ENCODE measurements at places on chromosomes 5 and 9. TPM values are rescaled to one million over a fixed set of nuclear protein-coding genes. Genes with fewer than 3 reads are reported as not detected.

DNA sequence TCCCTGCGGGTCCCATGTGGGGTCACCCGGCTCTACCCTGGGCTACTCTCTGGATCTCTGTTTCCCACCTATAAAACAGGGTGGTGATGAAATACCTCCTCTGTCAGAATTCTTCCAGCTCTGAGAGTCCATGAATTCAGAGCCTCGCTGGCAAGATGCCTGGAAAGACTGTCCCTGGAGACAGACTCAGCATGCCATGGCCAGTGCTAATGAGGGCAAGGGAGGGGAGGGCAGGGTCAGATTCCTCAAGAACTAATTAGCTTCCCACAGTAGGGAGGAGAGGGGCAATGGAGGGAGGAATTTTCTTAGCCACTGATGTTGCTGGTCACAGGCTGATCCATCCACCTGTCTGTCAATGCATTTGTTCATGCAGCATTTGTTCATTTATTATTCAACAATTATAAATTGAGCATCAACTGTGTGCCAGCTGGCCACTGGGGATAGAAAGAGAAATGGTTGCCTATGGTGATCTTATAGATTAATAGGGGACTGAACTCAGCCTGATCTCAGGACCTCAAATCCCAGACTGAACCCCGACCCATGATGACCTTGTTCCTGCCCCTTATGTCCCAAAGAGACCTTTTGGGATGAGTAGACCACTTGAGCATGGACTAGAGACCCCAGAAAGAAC, 4.7 kb downstream of the SYNPO start:
- peaks cover 8% of the 10 kb centered on the region for H3K36me3 ChIP-seq
- peaks cover 11% of the 10 kb centered on the region for H3K27me3 ChIP-seq
- DNase-seq: peak; percentile 49
- peaks cover 45% of the 10 kb centered on the region for H3K4me1 ChIP-seq
- H3K4me3 ChIP-seq: no peak overlapping the region

GRCh38 chr5:123814801-123815470, 303.0 kb downstream of the CSNK1G3 start:
- H3K4me3 ChIP-seq: peak overlapping the region; percentile 57
- H3K27ac ChIP-seq: no peak overlapping the region
- H3K36me3 ChIP-seq: no peaks in the 10 kb centered on the region
- no peak for DNase-seq
- H3K4me1 ChIP-seq: peaks cover 44% of the 10 kb centered on the region

DNA sequence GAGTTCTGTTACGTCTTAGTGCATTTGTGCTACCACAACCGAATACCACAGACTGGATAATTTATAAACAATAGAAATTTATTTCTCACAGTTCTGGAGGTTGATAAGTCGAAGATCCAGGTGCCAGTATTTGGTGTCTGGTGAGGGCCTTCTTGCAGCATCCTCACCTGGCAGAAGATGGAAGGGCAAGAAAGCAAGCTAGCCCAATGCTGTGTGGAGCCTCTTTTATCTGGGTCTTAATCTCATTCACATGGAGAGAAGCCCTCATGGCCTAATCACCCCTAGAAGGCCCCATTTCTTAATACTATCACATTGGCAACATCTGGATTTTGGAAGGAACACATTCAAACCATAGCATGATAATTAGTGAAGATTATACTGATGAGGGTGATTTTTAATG, 159.3 kb downstream of the CHSY3 start:
- no peaks in the 10 kb centered on the region for H3K27me3 ChIP-seq
- no peak overlapping the region for H3K4me3 ChIP-seq
- no peak for DNase-seq
- no peaks in the 10 kb centered on the region for H3K4me1 ChIP-seq

DNA sequence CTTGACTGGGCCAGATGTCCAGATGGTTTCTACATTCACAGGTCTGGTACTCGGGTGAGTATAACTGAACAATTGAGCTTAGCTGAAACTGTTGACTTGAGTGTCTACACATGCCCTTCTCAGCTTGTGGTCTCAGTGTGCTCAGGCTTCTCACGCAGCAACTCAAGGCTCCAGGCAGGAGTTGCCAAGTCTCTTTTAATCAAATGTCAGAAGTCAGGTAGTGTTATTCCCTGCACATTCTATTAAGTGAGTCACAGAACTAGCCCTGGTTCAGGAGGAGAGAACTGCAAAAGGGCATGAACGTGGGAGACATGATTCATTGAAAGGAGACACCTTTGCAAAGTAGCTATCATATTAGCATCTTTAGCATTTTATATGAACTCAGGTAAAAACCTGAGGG, 199.3 kb upstream of the ACTBL2 start:
- no peak overlapping the region for H3K27ac ChIP-seq
- H3K4me1 ChIP-seq: peaks cover 13% of the 10 kb centered on the region
- H3K4me3 ChIP-seq: no peak overlapping the region
- no peaks in the 10 kb centered on the region for H3K36me3 ChIP-seq

GRCh38 chr5:98734646-98735045, 38.8 kb upstream of the RGMB start:
- H3K4me1 ChIP-seq: no peaks in the 10 kb centered on the region
- DNase-seq: no peak
- H3K27me3 ChIP-seq: no peaks in the 10 kb centered on the region
- H3K27ac ChIP-seq: no peak overlapping the region
- H3K4me3 ChIP-seq: no peak overlapping the region

Gene QRFP
- total RNA-seq: not detected

Gene GFI1B
- total RNA-seq: not detected

Gene C7
- not detected for total RNA-seq

GRCh38 chr5:141529873-141530272, 41.0 kb downstream of the PCDHGC5 start:
- peaks cover 12% of the 10 kb centered on the region for H3K4me1 ChIP-seq
- no peaks in the 10 kb centered on the region for H3K27me3 ChIP-seq
- no peak for DNase-seq
- H3K36me3 ChIP-seq: no peaks in the 10 kb centered on the region

Gene TRIM36
- total RNA-seq: 99.4 TPM

Gene THBS4
- 41.1 TPM for total RNA-seq

GRCh38 chr5:138305797-138306196, 25.8 kb downstream of the CDC25C start:
- H3K27ac ChIP-seq: no peak overlapping the region
- no peak overlapping the region for H3K4me3 ChIP-seq
- H3K36me3 ChIP-seq: no peaks in the 10 kb centered on the region
- no peak for DNase-seq
- H3K4me1 ChIP-seq: no peaks in the 10 kb centered on the region

Gene RABEPK
- 11.3 TPM for total RNA-seq

Gene FAM151B
- 0.29 TPM for total RNA-seq

Gene ACSL6
- 8.1 TPM for total RNA-seq

DNA sequence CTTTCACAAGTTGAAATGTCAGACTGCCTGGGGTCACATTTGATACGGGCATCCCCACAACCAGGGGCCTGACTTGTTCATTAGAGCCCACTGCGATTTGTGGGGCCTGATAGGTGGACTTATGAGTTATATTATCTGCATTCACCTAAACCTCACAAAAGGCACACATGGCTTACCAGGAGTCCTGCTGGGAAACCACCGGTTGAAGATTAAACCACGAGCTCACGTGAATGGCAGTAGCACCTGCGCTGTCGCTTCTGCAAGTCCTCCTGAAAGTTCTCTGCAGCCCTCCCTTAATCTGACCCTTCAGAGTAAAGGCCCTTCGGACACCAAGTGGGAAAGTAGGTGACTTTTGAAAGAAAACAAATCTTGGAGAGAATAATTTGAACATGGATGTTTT, 68.9 kb downstream of the PPIC start:
- DNase-seq: no peak
- H3K4me1 ChIP-seq: no peaks in the 10 kb centered on the region
- H3K27me3 ChIP-seq: peaks cover 3% of the 10 kb centered on the region
- H3K36me3 ChIP-seq: no peaks in the 10 kb centered on the region
- H3K4me3 ChIP-seq: no peak overlapping the region

DNA sequence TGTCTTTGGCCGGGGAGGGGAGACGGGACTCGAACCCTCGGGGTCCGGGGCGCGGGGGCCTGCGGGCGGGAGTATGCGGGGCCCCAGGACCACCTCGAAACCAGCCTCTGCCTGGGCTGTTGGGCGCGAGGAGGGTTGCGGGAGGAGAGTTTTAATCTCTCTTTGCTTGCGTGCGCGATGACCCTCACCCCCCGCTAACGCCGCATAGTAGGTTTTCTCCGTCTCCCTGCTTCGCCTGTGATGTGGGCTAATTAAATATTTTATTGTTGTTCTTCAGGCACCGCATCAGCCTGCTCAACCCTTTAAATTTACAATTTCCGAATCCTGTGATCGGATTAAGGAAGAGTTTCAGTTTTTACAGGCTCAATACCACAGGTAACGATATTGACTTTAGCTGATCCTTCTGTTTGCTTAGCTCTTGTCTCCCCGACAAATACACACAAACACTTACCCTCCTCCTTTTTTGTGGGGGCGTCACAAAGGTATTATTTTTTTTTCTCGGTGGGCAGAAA, 1.7 kb downstream of the TLE4 start:
- peak overlapping the region; percentile 83 for H3K27ac ChIP-seq
- H3K4me1 ChIP-seq: peaks cover 27% of the 10 kb centered on the region

DNA sequence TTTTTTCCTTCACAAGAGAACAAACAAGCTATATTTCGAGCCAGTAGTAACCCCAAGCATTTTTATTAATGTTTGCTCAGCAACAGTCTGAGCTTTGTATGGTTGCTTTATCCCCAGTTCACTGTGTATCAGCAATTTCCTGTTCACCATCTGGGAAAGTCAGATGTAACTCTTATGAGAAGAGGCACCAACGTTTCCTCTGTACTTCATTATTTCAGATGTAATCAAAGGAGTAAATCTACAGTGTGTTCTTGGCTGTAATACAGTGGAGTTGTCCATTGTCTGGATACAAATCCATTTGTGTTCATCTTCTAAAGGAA, 340.2 kb downstream of the ARRDC3 start:
- H3K36me3 ChIP-seq: peaks cover 4% of the 10 kb centered on the region
- peaks cover 10% of the 10 kb centered on the region for H3K4me1 ChIP-seq
- no peak overlapping the region for H3K27ac ChIP-seq
- H3K4me3 ChIP-seq: no peak overlapping the region
- no peaks in the 10 kb centered on the region for H3K27me3 ChIP-seq
- no peak for DNase-seq

DNA sequence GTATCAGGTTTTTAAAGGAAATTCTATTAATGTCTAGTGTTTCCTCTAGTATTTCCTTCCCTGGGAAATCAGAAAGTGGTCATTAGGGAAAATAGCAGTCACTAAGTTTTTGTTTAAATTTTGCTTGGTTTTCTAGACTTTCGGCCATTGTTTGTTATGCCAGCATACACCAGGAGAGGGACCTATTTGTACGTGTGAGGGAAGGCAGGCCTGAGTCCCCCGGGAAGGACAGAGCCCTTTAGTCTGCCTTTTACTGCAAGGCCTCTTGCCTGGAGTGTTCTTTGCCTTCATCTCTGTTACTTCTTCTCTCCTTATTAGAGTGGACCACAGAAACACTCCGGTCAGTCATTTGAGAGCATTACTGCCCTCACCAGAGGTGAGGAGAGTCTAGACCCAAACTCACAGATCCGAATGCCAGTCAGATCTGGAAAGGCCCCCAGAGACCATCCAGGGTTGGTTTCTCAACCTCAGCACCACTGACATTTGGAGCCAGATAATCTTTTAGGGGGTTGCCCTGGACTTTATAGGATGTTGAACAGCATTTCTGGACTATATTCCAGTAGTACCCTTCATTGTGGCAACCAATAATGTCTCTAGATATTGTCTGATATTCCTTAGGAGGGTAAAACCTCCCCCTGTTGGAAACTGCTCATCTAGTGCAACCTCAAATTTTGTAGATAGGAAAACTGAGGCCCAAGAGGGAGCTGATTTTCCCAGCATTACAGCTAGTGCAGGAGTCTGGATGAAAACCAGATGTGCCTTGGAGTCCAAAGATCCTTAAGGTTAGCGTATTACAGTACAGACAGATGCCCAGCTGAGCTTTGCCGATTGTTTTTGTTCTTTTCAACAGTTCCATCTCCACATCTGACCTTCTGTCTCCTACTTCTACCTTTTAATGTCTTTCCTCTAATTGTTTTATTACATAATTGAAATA, 93.0 kb upstream of the NIPAL4 start:
- no peak overlapping the region for H3K4me3 ChIP-seq
- DNase-seq: peak; percentile 70
- no peak overlapping the region for H3K27ac ChIP-seq

DNA sequence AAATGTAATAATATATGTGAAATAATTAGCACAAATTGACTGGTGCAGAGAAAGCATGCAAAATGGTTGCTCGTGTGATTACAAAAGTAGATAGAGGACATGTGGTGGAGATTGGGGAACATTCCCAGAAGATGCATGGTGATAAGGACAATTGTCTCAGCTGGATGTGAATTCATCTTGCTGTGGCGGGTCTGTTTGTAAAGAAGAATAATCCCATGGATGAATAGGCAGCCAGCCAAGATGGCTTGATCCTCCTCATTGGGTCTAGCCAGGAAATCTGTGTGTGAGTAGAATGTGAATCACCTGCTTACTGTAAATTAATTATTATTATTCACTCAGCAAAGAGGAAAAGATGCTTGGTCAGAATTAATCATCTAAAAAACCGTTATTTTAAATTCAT, 12.6 kb upstream of the DPYSL3 start:
- no peak for DNase-seq
- no peaks in the 10 kb centered on the region for H3K4me1 ChIP-seq
- H3K27me3 ChIP-seq: no peaks in the 10 kb centered on the region

Gene BOD1
- 62.7 TPM for total RNA-seq

- H3K36me3 ChIP-seq: peaks cover 5% of the 10 kb centered on the region
- DNase-seq: no peak
- no peak overlapping the region for H3K27ac ChIP-seq
- no peak overlapping the region for H3K4me3 ChIP-seq
- H3K27me3 ChIP-seq: peaks cover 6% of the 10 kb centered on the region
Measured at GRCh38 chr5:90967443-90967842, 408.8 kb downstream of the ADGRV1 start.

DNA sequence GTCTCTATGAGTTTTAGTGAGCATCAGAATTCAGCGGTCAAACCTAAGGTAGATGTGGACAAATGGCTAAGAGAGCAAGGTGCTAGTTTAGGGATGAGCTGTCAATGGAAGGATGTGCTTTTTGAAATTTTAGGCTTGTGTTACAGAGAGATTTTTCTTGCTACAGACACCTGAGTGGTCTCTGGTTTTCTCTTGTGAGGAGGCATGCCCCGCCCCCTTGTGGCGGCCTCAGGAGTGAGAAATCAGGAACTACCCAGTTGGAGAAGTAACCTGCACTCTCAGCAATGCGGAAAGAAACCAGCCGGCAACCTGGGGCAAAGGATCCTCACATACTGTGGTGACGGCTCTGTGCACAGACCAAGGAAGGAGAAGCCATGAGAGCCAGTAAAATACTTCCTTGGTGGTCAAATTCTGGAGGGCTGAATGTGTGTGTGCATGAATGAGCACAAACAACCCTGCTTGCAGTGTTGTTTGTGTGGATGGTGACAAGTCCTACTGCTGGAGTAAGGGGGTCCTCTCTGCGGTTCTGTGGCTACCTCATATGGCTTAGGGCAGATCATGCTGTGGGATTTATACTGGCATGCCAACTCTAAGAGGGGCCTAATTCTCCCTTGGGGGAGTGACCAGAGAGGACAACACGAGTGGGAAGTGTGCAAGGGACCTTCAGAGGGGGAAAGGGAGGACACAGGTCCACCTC, 16.7 kb upstream of the HSD17B4 start:
- peak; percentile 63 for DNase-seq
- H3K4me3 ChIP-seq: no peak overlapping the region

Gene GPR151
- not detected for total RNA-seq
